ENCODE measurements at places on chromosomes 6 and 20.

DNA sequence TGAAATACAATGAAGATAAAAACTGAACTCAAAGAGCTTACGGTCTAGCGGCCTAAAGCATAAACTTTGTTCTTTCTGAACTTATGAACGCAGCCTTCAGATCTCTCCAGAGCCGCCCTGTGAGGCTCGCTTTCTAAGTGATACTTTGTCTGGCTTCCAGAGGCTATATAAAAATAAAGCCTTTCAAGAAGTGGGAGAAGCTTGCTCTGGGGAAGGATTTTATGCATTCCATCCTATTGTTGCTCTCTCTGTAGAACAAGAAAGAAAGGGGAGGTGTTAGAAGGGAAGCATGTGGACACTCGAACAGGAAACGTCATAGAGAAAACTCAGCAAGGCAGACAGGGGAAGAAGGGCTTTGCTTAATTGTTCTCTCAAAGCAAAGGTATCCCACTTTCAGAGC is 77.0 kb downstream of the TBX18 start:
- no peak for DNase-seq

DNA sequence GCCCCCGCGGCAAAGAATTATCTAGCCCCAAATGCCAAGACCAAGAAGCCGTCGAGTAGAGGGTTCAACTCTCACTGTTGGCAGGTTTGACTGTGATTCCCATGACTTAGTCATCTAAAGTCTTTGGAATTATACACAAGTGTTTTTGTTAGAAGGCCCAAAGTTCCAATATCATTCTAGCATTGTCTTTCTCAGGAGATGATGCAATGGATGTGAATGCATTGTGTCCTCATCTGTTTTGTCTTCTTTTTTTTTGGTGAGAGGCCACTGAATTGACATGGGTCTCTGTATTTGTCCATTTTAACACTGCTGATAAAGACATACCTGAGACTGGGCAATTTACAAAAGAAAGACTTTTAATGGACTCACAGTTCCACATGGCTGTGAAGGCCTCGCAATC is 290.5 kb upstream of the ZFP64 start:
- no peak for DNase-seq

DNA sequence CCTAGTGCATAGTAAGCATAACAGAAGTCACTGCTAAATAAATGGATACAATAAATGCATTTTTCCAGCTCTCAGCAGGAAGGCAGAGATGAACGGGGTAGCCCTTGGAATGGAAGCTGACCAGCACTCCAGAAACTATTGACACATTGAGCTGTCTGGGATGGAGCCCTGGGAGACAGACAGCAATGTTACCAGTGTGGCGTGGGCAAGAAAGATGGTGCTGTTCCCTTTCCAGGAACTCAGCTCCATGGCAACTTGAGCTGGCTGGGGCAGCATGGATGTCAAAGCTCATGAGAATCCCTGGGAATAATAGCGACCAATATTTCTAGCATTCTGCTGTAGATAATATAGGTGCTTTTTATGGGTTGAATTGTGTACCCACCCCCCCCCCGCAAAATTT is 104.3 kb upstream of the PTPRT start:
- no peak for DNase-seq

GRCh38 chr6:33455051-33455450 is 675 bp downstream of the ZBTB9 start:
- no peak for DNase-seq

Data from heart left ventricle (tissue), 16 donors.